ENCODE measurements at places on chromosomes 7 and 10.

GRCh38 chr7:23938937-23939552, 229.0 kb downstream of the STK31 start:
- DNase-seq, result peak; percentile 27

DNA sequence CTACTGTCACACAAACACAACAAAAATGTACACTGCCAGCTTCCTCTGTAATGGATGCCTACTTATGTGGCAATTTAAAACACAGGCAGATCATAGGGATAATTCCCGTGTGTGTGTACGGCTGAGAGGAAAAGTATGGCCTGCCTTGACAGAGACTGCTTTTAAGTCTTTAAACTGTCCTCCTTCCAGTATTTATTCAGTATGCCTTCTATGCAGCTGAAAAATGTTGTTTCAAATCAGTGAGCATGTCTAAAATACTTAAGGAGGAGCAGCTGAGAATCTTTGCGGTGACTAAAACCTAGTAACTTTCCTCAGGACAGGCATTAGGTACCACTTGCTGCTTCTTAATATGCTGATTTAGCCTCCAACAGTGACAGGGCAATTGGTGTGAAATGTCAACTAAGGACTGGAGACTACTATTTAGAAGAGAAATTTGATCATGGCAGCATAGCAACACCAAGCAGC, 126.3 kb downstream of the CACNA2D1 start:
- peak; percentile 5 for DNase-seq

DNA sequence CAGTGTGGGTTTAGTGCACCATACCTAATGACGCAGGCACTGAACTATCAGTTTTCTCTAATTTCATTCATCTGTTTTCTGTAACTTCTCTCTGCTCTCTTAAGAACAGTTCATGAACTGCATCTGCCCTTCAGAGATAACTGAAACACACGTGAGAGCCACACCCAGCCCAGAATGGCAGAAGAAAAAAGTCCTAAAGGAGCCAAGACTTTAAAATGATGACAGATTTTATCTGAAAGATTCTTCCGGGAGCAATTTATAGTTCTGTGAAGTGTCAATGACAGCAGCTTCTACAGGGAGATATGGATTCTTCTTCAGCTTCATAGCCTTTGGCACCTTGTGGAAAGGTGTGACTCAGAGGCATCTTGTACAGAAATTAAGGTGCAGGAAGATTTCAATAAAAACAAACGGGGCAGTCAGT, 211.5 kb upstream of the SLC26A5 start:
- no peak for DNase-seq

- DNase-seq, result no peak
Measured at GRCh38 chr7:151488096-151488495, 31.6 kb downstream of the RHEB start.

DNA sequence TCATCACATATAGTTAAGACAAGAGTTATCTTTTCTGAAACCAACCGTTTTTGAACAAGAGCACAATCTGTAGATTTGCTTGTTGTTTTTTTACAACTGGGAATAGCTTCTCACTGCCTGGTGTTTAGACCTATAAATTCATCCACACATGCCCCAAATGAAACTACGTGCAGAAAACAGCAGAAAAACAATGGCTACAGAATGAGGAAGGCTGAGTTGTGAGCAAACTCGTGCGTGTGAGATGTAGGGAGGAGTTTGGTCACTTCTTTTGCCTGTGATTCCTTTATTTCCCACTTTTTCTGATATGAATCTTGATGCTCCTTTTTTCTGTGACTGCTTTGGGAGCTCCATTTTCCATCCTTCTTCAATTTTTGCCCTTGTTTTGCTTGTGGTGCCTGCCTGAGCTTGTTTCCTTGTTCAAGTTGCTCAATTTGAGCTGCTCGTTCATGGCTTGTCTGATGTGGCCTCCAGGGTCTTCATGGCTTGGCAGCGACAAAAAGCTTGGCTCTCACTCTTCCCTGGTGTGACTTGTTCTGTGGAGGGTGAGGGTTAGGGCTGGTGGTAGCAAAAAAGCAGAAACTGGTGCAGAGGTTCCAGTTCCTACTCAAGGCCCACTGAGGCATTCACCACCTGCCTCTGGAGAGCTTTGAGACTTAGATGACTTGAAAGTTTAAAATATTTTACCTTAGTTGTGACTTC, 76.9 kb downstream of the ZNF365 start:
- no peak for DNase-seq

DNA sequence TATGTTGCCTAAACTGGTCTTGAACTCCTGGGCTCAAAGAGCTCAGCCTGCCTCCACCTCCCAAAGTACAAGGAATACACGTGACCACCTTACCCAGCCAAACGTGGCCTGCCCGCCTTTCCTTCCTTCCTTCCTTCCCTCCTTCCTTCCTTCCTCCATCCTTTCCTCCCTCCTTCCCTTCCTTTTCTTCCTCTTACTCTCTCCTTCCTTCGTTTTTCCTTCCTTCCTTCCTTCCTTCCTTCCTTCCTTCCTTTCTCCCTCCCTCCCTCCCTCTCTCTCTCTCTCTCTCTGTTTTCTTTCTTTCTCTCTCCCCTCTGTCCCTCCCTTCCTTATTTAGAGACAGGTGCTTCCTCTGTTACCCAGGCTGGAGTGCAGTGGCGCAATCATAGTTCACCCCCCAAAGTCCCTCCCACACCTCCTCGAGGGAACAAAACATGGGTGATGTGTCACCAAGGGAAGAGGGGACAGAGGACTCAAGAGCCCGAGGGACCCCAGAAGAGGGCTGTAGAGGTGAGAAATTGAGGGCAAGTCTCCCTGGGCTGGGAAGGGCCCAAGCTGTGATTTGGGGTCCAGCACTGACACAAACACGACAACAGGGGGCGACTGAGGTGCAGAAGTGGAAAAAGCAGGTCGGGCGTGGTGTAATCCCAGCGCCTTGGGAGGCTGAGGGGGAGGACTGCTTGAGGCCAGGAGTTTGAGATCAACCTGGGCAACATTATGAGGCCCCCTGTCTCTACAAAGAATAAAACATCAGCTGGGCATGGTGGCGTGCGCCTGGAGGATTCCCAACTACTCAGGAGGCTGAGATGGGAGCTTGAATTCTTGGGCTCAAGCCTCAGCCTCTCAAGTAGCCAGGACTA, 28.1 kb downstream of the EPHB4 start:
- DNase-seq, result peak; percentile 63

DNA sequence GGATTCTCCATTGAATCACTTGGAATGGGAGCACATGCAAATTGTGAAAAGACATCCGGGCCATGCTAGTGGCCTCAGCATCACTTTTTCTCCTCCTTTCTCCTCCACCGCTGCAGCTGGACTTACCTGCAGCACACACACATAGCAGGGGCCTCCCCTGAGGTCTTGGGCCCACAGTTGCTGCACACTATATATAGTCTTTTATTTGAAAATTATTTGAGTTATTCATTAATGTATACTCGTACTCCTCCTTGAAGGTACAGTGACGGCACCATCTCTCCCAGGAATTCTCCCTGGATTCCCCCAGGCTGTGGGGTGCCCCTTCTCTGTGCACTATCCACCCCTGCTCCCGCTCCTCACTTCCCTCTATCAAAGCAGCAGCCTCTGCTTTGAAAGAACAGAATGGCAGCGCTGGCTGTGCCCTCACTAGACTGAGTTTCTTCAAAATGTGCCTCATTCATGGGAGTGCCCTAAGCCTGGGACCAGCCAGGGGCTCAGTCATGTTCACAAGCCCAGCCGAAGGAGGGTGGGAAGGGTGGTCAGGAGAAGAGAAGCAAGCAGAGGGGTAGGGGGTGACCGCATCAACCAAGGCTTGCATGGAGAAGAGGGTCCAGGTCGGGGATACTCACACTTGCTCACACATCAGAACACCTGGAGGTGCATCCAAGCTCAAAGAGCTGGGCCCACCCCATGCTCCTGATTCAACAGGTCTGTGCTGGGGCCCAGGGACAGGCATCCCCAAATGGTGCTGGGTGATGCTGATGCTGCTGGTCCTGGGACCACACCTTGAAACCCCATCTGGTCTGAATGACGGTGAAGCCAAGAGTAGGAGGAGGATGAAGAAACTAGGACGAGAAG, 156.2 kb upstream of the ZMIZ1 start:
- DNase-seq, result no peak

DNA sequence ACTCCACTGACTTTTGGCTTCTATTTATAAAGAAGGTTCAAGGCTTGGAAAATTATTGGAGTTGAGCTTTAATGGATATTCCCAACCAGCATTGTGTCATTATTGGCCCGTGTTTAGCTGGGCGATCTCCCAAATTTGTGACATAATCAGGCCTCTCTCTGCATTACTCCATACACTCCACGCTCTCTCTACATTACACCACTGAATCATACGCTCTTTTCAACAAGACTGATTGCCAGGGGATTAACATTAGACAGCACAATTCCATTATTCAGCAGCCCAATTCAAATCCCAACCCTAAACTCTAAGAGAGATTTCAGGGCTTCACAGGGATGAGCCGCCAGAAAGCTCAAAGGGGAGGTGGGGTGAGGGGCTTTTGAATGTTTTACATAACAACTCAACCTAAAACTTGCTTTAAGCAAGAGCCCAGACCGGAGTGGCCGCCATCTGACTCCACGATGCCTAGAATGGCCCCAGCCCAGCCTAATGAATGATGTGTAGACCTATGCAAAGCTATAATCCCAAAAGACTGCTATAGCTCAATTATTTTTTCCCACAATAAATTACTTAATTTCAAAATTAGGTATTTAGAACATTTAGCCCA, 61.8 kb downstream of the FGFR2 start:
- DNase-seq, result peak; percentile 64

GRCh38 chr7:77382532-77382931, 33.6 kb downstream of the GSAP start:
- DNase-seq, result no peak

DNA sequence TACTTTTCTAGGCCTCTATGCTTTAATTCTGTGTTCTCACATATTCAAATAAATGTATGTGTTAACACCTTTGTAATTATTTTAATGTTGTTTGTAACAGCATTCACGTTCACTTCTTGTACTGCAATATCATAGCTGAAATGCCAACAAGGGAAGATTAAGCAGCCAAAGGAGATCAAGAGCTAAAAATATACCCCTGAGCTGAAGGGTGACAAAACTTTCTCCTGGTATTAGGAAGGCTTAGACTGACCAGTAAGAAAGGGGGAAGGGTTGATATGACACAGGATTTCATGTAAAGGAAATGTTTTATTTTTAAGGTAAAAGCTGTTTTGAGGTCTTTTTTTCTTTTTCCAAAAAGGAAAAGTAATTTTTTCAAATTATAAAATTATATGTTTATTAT, 40.4 kb upstream of the VDAC2 start:
- DNase-seq, result no peak

- DNase-seq, result no peak
Measured at GRCh38 chr10:28381466-28381865, 78.6 kb upstream of the MPP7 start.

DNA sequence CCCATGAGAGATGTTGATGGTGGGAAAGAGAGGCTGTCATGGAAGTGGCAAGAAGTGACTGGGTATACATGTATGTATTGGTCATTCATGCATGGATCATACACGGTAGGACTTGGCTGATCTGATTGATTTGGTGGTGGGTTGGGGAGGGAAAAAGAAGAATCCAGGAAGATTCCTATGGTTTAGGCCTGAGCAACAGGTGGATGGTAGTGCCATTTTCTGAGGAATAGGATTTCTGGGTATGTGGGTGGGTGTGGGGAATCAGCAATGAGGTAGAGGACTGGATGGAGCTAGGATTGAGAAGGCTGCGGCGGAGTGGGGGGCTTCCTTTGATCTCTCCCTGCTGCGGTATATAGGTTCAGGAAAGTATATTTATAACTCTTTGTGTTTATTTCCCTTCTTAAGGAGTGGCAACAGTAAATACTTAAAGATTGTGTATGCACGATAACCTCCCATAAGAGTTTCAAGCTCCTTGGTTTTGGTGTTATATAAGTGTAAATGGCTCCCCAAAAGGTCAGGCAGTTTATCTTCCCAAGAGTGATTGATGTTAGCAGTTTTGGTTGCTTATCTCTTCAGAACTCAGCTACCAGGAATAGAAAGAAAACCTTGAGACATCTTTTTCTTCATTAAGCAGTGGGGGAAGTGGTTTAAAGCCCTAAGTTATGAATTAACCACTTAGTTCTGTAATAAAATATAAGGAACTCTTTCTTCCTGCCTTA, 100.1 kb downstream of the LSMEM1 start:
- no peak for DNase-seq

DNA sequence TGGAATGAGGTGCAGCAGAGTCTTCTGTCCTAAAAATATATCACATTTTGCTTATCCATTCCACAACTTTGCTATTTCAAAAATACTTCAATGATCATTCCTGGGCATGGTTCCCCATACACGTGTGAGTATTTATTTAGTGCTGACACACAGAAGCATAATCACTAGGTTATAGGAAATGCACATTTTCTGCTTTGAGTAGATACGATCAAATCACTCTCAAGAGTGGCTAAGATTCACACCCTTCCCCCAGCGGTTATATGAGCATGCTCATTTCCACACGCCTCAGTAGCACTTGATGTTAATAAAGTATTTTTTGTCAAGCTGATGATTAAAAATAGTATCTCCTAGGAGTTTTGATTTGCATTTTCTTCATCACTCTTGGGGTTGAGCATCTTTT, 93.5 kb upstream of the LRRC4 start:
- no peak for DNase-seq
